Jurkat, Clone E6-1 (cell line): ENCODE measurements at places on chromosomes 2 and 18.

- DNase-seq = no peak
Observed at GRCh38 chr2:16215902-16216557, 275.7 kb downstream of the MYCN start.

DNA sequence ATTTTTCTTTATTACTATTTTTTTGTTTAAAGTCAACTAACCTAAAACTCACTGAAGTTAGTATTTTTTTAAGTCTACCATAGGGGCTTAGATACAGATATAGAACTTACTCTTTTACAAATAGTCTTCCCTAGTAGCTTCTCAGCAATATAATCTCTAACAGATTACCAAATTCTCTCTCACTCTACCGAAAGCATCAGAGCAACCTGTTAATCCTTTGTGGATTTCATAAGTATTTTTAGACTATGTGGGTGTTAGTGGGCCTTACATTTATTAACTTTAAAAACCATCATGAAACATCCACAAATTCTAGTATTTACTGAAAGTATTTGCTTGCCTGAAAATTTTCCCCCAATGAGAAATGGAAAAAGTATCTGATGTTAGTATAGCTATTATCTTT, 84.6 kb upstream of the TFPI start:
- no peak for DNase-seq

DNA sequence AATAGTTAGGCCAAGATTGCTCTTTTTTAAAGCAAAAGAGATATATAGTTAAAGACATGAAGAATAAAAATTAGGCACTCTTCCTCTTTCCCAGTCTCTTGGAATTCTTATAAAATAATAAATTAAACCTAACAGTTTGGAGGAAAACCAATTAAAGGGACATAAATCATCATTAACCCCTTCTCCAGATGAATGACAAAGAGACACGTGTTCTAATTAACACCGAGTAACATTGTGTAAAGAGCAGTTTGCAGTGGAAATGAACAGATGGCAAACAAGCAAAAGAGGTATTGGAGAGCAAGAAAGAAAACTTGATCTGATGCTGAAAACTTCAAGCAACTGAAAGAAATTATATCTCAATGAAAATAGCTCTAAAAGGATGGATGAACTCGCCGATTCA, 48.4 kb downstream of the BCL2 start:
- DNase-seq = no peak

DNA sequence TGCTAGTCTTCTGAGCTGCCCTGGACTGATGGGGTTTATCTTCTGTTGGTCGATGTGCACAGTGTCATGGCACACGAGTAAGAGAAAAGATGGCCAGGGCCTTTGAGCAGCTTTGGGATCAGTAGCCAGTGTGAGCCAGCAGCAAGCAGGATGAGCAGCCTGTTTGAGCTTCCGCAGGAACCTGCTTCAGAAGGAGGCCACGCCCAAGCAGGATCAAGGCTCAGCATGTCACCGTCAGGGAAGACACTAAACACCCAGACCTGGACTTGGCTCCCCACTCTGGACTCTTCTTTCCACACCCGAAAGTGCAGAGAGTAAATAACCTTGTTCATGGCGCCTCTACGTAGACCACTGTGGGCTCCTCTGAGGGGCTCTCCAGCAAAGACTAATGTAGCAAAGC, 25.2 kb upstream of the ASB1 start:
- DNase-seq = no peak

DNA sequence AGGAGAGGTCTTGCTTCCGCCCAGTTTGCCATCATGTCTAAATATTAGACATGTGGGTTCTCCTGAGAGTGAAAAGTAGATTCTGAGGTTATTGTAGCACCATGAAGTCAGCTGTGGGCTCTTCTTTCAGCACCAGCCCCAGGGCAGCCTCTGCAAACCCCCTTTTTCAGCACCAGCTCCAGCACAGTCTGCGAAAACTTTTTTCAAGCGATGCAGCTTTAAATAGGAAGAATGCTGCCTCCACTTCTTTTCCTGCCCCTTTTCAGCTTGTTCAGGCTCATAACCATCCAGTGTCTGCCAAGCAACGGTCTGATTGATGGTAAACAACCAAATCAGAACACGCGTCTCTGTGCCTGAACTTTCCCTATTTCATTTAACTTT, at the start of gene COL5A2:
Gene COL5A2 (minus strand): TSS at position 192 of the 381 bp plus-strand sequence. CDS start 157 bp downstream, at position 35.
- DNase-seq = no peak

- DNase-seq = no peak
Observed at GRCh38 chr2:105248316-105249070, 7.0 kb downstream of the GPR45 start.

GRCh38 chr18:11767935-11768334, 78.9 kb downstream of the GNAL start:
- no peak for DNase-seq

DNA sequence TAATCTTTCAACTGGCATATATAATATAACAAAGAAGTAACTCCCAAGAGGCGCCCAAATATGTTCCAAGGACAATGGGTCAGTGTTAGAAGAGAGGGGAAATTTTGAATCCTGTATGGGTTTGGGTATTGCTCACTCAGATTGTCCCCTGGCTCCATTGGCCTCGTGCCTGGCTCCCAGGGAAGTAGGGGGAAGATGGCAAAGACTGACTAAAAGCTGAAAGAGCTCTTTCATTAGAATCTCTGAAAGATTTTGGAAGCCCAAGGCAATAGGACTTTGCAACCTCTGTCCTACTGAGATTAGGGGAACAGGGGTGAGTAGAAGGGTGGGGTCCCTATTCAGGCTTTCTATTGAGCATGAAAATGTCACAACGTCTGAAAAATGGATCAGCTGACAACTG, 1272.8 kb upstream of the ZEB2 start:
- no peak for DNase-seq

- DNase-seq = no peak
Observed at GRCh38 chr2:157696036-157696435, 67.4 kb upstream of the ACVR1C start.

- no peak for DNase-seq
Observed at GRCh38 chr18:23331091-23331920, 121.8 kb upstream of the RIOK3 start.

DNA sequence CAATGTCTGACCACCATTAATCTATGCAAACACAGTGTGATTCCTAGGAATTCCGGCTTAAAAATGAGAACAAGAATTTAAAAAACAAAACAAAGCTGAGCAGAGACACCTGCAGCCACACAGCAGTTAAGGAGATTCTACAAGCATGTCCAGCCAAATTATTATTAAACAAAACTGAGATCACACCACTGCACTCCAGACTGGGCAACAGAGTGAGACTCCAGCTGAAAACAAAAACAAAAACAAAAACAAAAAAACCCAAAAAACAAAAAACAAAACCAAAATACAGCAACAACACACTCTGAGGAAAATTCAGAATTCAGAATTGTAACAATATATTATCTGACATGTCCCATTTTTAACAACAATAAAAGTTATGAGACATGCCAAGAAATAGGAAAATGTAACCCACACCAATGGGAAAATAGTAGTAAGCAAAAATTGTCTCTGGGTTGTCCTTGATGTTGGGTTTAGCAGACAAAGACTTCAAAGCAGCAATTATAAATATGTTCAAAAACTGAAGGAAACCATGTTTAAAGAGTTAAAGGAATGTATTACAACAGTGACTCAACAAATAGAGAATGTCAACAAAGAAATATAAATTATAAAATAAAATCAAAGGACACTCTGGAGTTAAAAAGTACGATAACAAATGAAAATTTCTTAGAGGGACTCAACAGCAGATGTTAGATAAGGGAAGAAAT, 19.7 kb downstream of the MYOM1 start:
- DNase-seq = no peak

- no peak for DNase-seq
Observed at GRCh38 chr2:23131066-23131575, 253.9 kb upstream of the KLHL29 start.

GRCh38 chr2:237854295-237854694, 5.1 kb upstream of the RAMP1 start:
- DNase-seq = no peak

GRCh38 chr2:56757884-56758545, 574.2 kb downstream of the CCDC85A start:
- no peak for DNase-seq

GRCh38 chr2:134875309-134875708, 36.9 kb downstream of the ACMSD start:
- DNase-seq = no peak

- DNase-seq = no peak
Observed at GRCh38 chr2:238422285-238422684, 4.4 kb upstream of the ASB1 start.

DNA sequence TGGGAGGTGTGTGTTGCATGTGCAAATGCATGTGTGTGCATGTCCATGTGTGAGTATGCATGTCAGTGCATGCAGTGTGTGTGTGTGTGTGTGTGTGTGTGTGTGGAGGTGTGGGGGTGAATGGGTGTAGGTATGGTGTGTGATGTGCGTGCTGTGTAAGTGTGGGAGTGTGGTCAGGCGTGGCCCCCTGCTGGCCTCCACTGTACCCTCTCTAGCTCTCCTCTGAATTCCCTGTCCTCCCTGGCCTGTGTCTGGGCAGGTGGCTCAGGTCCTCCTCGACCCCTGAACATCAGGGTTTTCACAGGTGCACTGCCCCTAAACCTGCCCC, 230.2 kb downstream of the CELF4 start:
- DNase-seq = no peak

DNA sequence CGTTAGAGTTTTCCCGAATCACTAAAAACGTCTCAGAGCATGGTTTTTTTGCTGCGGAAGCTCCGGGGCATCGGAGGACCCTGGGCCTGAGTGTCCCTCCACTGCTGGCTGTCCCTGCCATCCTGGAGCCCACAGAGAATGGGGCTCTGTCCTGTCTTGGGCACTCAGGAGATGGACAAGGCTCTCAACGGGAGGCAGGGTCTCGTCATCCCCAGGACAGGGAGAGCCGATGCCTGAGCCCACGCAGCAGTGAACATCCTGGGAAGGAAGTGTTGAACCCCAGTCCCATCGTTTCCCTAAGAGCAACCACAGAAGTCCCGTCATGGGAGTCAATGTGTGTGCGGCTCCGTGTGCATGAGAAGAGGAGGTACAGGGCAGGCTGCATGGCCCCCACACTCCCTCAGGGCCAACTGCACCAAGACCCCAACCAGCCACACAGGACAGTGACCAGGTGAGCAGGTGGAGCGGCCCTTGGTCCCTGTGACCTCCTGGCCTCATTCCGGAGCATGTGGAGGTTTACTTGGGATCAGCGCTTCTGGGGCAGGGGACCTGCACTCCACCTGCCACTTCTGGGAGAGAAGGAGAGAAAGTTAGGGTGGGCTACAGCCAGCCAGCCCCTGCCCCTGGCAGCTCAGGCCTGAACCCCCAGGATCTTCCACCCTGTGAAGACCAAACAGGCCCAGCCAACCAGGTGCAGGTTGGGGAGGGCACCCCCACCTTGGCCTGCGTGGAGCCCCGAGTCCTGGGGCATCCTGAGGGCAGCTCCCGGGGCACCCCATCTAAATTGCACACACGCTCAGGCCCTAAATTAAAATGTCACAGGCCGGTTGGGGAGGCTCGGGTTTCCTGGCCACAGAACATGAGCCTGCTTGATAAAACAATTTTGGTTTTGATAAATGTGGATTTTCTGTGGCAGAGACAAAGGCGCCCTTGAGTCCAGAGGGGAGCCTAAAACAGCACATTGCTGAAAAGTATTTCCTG, 3.1 kb upstream of the SNED1 start:
- no peak for DNase-seq

- DNase-seq = no peak
Observed at GRCh38 chr2:8433390-8433789, 248.5 kb upstream of the ID2 start.

GRCh38 chr2:85760371-85760770, 6.6 kb downstream of the ATOH8 start:
- no peak for DNase-seq

DNA sequence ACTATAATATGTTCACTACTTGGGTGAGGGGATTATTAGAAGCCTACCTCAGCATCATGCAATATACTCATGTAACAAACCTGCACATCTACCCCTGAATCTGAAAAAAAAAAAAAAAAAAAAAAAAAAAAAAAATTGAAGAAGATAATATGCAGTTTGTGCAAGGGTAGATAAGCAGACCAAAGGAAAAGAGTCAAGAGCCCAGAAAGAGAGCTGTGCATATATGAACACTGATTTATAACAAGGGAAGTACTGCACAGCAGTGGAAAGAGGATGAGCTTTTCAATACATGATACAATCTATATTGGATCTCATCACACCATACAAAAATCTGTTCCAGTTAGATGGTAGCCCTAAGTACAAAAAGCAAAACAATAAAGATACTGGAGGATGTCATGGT, 82.6 kb upstream of the MYO3B start:
- DNase-seq = no peak

GRCh38 chr2:177983183-177983788, 89.3 kb downstream of the PDE11A start:
- peak; percentile 49 for DNase-seq

DNA sequence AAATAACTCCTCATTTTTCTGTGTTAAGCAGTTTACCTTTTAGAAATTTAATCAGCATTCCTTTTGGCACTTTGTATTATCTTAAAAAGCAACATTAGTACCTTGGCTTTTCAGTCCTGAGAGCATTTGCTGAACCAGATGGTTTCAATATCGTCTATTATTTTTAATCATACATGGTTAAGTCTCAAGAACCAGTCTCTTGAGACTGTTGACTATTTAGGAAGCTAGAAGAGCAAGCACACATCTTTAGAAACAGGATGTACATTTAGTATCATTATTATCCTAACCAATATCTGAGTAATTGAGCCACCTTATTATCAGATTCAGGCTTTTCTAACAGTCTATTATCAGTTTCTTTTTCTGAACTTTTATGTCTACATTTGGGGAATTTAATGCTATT, 28.2 kb upstream of the ZEB2 start:
- no peak for DNase-seq

DNA sequence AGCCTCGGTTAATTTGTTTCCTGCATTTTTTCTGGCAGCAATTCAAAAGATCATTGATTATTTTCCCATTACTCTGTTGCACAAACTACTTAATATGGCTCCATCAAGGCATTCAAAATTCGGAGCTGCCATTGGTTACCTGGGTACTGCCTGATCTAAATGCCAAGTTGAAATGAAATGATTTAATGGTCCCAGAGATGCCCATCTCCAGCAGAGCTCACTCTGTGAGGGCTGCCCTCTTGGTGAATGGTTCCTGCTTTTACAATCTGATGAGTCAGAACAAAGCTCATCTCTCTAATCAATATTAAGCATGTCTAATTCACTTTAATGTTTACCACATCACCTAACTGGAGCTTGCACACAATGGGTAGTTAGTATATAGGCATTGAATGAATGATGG, 126.1 kb downstream of the CTNNA2 start:
- DNase-seq = no peak

- no peak for DNase-seq
Observed at GRCh38 chr2:46690825-46691224, 211.5 kb downstream of the TMEM247 start.

GRCh38 chr18:43129946-43130524, 14.6 kb upstream of the RIT2 start:
- peak; percentile 1 for DNase-seq

- no peak for DNase-seq
Observed at GRCh38 chr2:200747668-200748618, 63.8 kb upstream of the BZW1 start.

GRCh38 chr2:56295666-56296065, 111.9 kb downstream of the CCDC85A start:
- no peak for DNase-seq

- DNase-seq = no peak
Observed at GRCh38 chr2:97757062-97757461, 43.7 kb downstream of the ZAP70 start.
